ENCODE measurements at places on chromosomes 16 and 17.
A peak's percentile ranks its signal among the peaks of the same experiment; 100 is the strongest.

DNA sequence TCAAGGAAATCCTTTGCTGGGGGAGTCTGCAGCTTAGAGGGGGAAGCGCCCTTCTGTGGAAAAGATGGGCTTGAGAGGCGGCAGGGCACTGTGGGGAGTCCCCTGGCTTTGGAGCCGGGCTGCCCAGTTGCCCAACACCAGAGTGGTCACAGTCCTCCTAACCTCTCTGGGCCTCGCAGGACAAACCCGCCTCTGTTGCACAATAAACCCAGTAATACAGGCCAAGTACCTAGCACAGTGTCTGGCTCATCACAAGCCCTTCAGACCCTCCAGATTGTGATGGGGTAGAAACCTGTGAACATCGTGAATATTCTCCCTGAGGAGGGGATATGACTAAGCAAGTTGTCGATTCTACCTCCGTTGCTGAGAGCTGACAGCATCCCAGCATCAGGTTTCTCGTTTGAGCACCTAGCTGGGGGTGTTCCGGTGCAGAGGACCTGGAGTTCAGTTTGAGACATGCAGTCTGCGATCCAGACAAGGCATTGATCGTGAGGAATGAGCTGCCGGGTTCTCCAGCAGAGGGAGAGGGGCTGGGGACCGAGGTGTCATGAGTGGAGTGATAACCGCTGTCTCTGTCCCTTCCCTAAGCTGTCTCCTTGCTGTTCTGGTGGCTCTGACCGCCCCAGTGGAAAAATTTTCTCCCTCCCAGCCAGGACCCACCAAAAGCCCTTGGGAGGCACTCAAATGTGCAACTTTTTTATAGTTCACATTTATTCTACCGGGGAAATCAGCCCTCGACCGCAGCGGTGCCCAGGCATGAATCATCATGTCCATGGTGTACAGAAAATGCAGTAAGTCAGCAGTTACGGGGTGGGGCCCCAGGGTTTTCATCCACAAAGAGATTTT is 161.9 kb downstream of the WSCD1 start:
- DNase-seq, result peak; percentile 79

DNA sequence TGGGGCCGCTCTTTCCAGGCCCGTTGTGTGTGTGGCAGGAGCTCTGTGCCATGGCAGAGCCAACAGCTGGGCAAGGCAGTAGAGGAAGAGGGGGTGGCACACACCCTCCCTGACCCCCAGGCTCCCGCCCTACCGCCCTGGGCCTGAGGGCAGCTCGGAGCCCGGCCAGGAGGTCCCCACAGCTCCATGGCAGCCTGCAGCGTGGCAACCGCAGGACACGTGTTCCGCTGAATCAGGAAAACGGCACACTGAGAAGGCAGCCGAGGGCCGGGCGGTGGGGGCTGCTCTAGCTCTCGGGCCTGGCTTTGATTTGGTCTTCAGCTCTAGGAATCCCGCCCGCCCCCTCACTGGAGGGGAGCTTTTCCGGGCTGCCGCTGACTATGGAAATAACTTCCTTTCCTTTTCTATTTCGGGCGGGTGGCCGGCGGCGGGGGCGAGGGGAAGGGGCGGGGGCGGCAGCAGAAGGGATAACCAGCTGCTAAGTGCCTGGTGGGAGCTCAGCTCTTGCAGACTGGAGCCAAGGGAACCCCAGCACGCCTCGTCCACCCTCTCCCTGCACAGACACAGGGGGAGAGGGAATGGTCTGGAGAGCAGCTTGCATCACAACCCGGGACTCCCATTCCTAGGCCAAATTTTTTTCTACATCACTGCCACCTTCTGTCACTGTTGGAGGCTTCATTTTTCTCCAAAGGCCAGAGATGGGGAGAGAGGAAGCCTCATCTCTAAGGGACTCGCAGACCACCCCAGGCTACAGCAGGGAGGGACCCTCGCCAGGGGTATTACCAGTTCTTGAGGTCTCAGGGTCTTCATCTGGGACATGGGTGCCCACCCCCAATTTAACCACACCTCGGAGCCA is 24.8 kb upstream of the MRPS23 start:
- peak; percentile 95 for DNase-seq

DNA sequence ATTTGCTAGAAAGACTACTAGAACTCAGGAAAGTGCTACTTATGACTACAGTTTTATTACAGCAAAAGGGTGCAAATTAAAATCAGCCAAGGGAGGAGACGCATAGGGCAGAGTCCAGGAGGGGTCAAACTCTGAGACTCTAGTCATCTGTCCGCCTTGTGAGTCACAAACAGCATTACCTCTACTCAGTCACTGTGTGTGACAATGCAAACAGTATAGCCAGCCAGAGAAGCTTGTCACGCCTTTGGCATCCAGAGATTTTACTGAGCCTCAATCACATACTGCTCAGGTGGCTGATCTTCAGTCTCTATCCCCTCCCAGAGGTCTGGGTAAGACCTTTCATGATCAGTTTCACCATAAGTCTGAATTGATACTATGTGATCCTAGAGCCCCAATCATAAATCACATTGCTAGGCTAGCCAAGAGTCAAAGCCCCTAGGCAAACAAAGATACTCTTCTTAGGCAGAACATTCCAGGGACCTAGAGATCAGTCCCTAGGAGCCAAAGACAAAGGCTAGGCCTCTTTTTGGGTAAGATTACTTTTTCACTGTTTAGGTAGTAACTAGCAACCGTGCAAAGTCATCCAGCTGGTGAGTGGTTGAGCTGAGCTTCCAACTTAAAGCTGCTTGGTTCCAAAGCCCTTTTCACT is 48.8 kb upstream of the CLEC19A start:
- no peak for DNase-seq

GRCh38 chr16:48820379-48820778 is 210.4 kb upstream of the N4BP1 start:
- no peak for DNase-seq

DNA sequence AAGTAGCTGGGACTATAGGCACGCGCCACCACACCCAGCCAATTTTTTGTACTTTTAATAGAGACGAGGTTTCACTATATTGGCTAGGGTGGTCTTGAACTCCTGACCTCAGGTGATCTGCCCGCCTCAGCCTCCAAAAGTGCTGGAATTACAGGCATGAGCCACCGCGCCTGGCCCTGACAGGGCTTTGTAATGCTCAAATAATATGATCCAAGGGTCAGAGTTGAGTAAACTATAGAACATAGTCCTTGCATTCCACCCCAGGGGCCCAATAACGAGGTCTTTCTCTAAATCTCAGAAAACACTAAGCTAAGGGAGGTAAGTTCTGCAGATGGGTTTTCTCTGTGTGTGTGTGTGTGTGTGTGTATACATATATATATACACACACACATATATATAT is 5.8 kb upstream of the MEOX1 start:
- no peak for DNase-seq

- no peak for DNase-seq
Observed at GRCh38 chr16:68503334-68503733, 35.8 kb upstream of the ZFP90 start.

DNA sequence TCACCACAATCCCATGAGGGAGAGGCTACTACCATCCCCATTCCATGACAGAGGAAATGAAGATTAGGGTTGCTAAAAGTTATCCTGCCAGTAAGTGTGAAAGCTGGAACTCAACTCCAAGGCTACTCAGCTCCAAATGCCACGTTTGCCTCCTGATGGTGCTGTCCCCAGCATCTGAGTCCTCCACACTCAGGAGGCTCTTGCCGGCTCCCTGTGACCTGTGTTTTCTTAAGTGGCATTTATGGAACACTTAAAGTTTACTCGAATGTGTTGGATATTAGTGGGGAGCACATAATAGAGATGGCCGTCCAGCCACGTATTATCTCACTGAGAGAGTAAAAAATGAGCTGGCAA is 267.9 kb downstream of the CBLN1 start:
- no peak for DNase-seq

- no peak for DNase-seq
Observed at GRCh38 chr16:73161977-73162376, 114.0 kb upstream of the ZFHX3 start.

DNA sequence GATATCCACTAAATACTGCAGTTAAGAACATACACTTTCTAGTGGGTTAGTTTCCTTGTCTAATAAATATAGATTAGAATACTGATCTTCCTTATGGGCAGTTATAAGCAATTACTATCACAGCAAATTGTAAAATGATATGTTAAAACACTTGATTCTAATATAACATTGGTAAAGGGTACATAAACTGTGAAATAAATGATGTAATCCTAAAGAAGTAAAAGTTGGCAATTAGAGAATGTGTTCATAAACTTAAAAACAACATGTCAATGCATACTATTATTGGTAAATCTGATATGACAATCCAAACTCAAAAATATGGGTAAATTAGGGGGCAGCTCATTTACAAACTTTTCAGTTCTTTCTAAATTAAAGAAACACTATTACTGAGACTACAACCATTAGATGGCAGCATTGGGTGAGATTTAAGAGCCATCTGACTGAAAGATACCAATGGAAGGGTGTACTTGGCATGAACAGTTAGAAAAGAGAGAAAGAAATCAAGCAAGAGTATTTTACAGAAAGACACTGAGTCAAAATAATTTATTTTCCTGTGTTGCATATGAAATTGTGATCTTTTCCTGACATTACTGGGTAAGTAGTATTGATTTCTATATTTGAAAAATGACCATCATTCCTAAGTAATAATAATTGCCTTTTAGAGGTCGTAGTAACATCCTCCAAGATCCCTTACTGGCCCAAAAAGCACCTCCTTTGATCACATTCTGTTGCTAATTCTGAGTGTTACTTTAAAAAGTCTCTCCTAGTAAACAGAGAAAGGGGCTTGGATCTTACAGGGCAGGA is 119.6 kb downstream of the SPAG9 start:
- DNase-seq, result peak; percentile 78

GRCh38 chr17:7651665-7652387 is 1.1 kb downstream of the ATP1B2 start:
- no peak for DNase-seq

DNA sequence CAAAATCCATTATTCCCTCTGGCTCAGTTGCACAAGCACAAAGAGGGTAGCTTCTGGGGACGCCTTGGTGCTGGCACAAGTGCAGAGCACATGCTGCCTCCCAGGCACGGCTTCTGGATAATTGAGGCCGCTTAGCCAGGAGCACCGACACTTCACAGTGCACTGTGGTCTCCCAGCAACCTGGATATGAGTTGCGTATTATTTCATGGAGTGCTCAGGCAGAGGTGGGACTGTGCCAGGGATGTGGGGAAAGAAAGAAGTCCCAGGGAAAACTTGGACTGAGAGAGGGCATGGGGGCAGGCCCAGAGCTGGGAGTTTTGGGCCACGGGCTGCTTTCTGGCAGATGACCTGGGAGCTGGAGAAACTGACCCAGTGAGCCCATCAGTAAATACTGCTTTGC is 37.5 kb downstream of the MPRIP start:
- no peak for DNase-seq

DNA sequence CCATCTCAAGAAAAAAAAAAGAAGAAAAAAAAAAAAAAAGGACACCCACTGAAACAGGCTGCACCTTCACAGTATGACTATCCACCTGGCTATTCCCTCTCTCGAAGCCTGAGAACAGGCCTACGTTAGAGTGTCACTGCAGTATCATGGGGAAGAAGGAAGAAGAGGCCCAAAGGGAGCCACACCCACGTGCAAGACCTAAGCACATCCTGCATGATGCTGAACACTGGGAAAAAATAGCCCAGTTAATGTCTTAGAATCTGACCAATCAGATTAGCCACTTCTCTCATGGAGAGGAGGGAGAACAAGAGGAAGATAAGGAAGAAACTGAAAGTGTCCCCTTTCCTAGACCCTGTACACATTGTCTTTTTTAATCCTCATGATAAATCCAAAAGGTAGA is 19.5 kb upstream of the MED13 start:
- DNase-seq, result no peak

- DNase-seq, result peak; percentile 92
Observed at GRCh38 chr17:7841915-7842379, 7.9 kb downstream of the KDM6B start.

DNA sequence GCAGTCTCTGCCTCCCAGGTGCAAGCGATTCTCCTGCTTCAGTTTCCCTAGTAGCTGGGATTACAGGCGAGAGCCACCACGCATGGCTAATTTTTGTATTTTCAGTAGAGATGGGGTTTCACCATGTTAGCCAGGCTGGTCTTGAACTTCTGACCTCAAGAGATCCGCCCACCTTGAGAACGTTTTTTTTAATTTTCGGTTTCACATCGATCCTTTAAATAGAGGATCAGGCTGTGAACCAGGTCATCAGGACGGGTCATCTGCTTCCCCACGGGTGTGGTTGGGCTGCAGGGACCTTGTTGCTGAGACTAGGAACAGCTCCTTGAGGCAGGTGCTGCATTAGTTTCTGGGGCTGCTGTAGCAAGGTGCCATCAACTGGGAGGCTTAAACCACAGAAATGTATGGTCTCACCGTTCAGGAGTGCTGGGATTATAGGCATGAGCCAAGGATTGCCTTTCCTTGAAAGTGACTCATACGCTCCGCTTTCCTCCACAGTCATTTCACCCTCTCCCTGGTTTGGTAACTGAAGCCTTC is 7.9 kb upstream of the NAGPA start:
- peak; percentile 93 for DNase-seq

- DNase-seq, result no peak
Observed at GRCh38 chr17:77610972-77611521, 347.5 kb upstream of the TNRC6C start.
